ENCODE measurements at places on chromosomes 12 and 14.

DNA sequence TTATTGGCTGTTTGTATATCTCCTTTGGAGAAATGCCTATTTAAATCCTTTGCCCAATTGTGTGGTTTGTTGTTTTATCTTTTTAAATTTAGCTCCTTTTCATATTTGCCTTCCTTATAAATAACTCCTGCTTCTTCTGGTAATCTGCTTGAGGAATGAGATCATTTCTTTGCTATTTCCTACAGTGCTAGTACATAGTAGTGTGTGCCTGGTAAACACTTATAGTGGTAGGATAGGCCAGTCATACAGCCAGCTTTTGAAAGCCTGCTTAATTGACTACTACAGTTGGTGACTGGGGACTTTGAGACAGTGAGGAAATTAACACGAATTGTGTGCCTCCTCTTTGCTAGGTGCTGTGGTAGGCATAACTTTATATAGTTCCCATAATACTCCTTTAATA, 68.7 kb downstream of the BORCS5 start:
- DNase-seq, result peak; percentile 34

DNA sequence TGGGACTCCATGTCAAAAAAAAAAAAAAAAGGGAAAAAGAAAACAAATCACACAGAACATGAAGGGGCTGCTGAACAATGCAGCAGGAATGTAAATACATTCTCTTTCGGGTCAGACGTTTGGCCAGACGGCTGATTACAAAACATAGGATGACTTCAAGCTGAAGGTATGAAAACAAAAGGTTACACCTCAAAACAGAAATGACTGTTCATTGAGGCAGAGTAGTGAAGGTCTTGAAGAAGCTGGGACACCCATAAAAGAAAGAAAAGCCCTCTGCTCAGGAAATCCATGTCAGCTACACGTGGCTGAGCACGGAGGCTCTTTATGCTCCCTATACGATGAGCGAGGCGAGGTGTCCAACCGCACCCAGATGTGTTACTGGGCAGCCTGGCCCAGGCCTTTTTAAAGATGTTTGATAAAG, 37.7 kb downstream of the FGD4 start:
- no peak for DNase-seq

DNA sequence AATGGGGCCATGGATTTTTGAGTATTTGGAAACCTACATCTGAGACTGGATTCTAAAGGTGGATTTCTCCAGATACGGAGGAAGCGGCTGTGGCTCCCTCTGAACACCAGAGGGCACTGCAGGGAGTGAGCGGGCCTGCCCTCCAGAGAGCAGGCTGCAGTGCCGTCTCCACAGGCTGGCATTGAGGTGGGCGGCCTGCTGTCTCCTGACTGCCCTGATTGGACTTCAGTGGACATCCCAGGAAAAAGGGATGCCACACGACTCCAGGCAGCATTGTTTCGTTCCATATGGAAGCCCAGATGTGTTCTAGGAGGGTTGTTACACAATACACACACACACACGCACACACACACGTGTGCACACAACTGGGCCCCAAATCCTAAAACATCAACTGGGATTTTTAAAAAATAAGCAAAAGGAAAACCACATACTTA, 20.9 kb upstream of the ANO2 start:
- peak; percentile 6 for DNase-seq

DNA sequence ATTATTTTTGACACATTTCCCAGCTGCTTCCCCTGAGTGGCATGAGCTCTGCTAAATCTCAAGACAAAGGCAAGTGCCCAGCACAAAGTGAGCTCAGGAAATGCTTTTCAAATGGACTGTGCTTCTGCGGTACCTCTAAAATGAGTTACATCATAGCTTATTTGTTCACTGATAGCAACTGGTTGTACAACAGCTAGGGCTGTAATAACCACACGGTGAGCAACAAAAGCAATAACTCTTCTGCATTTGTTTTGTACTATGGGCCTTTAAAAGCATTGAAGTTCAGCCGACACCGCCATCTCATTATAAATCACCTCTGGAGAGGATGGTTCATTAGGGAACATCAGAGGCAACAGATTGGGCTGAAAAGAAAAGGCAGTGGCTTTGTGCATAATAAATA, 475.0 kb downstream of the GLT1D1 start:
- DNase-seq, result peak; percentile 57

DNA sequence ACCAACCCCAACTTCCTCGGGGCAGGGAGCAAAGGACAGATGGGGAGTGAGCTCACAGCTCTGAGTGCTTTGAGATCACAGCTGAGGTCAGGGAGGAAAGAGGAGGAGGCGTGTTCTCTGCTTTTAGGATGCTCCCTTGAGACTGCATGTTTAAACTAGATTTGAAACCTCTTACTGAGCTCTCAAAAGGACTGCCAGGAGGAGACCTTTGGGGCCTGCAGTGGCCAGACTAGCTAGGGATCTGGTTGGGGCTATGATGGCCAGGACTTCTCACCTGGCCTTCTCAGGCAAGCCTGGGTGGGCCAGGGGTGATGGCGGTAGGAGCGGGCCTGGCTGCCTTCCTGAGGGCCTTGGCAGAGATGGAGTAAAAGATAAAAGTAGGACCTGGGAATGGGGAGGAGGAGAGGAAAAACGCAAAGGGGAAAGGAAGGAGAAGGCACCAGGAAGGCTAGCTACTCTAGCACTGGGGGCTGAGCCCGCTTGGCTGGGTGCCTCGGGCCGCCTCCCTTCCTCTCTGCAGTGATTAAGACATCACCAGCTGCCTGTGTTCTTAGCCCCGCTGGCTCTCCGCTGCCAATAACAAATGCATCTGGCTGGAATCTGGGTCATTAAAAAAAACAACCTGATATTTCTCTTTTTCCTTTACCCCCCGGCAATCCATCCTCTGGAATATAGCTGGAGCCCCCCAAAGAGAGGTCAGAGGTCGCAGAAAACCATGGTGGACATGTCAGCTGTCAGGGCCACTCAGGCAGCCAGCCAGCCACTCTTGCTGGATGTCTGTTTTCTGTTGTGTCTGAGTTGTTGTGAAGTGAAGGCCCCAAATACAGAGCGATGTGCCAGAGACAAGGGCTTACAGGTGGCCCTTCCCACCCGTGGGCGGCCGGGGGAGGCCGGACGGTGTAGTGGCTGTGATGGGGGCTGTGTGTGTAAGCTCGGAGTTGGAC, 141.3 kb downstream of the TSPAN9 start:
- peak; percentile 6 for DNase-seq

- no peak for DNase-seq
Observed at GRCh38 chr14:103220134-103220981, 97.1 kb downstream of the TNFAIP2 start.

DNA sequence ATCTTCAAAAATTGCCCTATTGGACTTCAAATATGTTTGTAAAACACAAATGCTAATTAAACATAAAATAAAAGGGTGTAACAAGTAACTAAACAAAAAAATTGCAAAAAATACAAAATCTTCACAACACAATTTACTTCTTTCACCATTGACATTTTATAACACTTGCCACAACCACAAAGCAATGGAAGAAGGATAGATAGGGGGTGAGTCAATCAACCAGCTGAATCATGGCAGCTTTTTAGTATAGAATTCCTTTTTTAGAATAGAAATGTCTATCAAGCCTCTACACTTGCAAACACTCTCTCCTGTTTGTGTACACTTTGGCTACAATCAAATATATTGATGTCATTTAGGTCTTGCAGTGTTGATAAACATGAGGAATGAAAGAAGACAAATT, 232.7 kb downstream of the SLC16A7 start:
- no peak for DNase-seq

GRCh38 chr14:70921669-70922068, 14.4 kb downstream of the PCNX1 start:
- no peak for DNase-seq

DNA sequence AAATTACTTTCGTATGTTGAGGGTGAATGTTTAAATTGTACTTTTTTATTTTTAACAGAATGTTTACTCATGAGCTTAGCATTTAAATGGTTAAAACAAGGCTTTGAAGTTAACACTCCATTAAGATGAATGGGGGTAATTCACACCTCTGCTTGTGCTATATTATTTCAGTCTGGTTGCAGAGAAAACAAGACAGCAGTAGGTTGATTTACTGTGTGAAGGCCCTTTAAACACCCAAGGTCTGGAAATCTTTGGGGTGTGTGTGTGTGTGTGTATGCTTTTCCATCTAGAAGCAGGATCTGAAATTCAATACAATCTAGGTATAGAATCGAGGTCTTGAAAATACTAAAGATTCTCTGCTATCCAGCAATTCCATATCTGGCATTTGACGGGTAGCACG, 83.8 kb downstream of the SLC38A6 start:
- no peak for DNase-seq

DNA sequence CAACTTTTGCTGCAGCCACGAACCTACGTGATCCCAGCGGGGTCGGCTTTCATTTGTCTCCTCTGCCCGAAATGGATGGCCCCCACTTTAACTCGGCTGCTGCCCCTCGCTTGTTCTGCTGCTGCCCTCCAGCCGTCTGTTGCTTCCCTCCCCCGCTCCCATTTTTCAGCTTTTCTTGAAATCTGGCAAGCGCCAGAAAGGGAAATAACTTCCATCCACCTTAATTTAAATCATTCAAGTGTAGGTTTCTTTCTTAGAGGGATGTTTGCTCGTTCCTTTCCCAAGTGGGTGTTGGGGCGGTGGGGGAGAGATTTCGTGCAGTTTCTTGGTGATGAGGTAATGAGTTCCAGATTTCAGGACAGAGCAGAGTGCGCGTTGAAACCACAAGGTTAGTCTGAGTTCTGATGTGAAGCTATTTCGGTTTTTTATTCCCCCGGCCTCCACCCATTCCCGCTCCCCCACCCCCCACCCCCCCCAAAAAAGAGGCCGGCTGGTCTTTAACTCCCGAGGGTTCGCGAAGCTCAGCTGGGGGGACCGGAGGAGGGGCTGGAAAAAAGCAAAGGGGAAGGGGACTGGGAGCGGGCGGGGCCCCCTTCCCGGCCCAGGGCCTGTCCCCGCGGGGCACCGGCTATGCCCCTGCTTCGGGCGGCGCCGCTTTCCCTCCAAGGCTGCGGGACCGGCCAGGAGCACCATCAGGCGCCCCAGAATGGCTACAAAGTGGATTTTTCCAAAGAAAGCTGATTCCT, 2.2 kb upstream of the ZFP36L1 start:
- DNase-seq, result no peak

DNA sequence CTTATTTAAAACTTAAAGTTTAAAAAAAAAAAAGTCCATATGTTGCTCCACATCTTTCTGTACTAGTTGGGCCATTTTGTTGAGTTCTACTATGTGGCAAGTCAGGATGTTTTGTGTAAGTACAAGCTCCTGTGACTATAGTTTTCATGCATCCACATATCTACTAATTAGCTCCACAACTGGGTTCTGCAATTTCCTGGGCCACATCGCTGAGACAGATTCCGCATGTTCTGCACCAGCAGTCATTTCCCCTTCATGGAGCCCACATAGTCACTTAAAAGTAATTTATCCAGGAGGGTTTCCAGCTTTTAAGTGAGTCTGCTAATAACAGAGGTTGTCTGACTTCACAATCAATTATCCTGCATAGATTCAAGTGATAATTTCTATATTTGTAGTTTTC, 461.4 kb downstream of the ZFP36L1 start:
- no peak for DNase-seq

DNA sequence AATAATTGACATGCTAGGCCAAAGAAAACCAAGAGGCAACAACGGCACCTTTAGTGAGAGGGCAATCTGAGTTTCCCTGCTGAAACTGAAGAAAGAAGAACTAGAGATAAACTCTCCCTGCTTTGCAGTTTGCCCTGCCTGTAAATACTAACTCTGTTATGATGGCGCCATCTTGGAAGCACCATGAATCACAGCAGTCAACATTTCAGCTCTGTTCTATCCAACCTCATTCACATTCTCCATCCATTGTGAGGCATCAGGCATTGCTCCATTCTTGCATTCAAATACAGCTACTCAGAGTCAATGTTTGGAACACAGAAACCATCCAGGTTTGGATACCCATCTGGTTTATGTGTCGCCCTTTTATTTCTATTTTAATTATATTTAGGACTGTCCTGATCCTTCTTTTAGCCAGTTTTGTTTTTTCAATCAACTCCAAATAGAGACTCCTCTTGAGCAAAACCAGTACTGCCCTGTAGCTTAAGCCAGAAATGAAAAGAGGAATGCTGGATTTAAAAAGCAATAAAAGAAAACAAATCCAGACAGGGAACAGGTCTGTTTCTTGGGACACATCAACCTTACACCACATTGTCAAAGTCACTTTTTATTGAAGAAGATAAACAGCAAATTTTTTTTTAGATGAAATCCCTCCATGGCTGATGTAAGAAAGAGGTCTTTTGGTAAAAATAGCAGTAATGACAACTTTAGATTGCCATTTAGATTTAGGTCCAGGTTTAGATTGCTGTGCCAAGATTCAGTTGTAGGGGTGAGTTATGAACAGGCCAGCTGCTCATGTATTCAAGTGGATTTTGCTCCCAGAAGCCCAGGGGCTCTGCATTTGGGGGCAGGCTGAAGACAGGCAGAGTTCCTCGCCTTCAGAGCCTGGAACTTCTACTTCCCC, 33.3 kb upstream of the PPM1A start:
- DNase-seq, result no peak

DNA sequence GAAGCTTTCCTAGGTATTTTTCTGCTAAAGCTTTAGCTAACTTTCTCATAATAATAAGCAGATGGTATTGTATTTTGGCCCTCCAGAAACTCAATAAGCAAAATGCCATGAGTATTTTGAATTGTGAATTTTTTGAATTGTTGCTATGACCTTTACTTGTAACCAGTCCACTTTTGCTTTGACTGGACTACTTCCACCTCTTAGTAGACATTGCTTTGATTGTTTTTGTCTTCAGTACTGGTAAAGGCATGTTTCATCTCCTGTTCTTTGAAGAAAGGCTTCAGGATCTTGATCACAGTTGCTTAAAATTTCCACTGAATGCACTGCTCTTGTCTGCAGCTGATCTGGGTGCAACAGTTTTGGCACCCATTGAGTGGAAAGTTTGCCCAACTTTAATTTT, 102.3 kb downstream of the TRMT5 start:
- no peak for DNase-seq

DNA sequence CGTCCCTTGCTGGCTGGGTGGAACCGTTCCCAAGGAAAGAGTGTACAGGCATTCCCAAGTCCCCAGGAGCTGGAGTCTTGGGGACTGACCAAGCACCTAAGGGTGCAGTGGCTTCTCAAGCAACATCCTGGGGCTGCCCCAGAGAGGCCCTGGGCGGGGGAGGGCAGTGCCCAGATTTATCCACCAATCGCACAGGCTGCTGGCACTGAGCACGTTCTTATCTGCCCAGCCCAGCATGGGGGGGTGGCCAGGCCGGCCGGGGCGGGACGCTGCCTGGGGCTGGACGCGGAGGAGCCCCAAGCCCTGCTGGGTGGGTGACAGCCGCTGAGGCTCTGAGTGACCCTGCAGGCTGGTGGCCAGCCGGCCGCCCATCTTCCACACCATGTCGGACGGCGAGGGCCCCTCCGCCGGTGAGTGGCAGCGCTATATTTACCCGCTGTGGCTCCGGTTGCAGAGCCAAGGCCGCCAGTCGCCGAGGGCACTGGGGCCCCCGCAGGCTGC, 53.4 kb downstream of the CYP46A1 start:
- no peak for DNase-seq

DNA sequence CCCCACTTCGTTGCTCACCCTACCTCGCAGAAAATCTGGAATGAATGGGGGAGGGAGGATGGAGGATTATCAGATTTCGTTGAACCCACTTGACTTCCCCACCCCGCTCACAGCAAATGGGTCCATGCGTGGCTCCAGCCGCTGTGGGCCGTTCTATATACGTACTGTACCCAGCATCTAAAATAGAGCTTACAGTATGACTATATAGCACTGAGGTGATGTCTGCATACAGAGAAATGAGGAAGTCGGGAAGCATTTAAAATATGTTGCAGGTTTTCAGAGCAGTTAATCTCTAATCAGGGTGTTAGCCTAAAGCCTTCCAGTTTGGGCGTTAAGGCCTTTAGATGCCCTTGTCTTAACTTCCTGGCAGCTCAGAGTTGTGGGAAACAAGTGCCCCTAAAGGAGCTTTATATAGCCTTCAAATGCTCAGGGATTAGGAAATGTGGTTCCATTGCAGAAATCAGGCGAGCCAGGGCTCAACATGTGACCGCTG, 1.4 kb downstream of the BICDL1 start:
- no peak for DNase-seq
